ENCODE measurements at places on chromosomes 7 and 10.

DNA sequence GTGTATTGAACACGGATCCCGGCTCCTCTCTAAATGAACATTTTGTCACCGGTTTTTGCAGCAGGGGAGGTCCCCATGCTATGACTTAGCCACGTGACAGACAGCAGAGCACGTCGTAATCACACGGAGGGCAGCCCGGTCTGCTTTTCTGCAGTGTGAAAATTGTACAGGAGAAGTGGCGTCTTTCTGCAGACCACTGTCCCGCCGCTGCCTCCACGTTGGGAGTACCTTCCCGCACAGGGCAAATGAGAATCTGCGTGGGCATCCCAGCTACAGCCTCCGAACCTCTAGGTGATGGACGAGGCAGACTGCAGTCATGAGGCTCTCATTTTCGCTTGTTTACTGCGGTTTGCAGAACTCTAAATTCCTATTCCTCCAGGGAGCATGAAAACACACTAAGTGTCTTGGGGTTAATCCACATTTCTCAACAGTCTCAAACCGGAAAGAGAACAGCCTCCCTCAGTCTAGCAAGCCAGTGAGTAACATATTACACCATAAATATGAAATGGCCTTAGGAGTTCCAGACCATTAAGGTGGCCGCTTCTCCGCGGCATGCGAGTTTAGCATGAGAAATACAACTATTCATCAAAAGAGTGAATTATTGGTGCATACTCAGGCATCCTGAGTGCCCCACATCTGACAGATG is 89.8 kb downstream of the TCERG1L start:
- DNase-seq: no peak

DNA sequence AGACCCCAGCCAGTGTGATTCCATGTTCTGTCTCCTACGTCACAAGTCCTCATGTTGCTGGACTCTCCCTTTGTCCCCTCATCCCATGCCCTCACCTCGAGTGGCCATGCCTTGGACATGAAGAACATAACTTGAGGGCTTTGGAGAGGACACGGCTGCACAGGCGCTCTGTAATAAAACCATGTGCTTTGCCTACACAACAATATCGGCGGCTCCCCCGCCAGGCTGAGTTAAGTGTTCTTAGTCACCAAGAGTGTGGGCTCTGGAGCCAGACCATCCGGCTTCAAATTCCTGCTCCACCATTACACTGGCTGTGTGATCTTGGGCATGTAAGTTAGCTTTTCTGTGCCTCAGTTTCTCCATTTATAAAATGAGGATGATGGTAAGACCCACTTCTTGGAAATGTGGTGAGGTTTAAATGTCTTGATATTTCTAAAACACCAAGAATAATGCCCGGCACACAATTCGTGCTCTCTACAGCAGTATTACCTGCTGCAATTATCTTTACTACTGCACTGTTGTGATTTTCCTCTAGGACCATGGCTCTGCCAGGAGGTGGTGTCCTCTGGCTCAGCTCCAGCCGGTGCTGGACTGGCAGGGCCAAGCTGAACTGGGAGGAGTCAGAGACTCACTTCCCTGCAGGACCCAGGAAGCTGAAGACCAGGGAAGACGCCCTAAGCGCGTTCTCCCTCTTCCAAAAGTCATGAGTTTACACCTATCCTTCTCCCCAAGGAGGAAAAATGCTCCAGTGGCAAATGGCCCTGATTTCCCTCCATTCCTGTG is 15.7 kb downstream of the SLIT1 start:
- DNase-seq: no peak

GRCh38 chr10:65846541-65846940 is 1079.3 kb upstream of the LRRTM3 start:
- DNase-seq: no peak

DNA sequence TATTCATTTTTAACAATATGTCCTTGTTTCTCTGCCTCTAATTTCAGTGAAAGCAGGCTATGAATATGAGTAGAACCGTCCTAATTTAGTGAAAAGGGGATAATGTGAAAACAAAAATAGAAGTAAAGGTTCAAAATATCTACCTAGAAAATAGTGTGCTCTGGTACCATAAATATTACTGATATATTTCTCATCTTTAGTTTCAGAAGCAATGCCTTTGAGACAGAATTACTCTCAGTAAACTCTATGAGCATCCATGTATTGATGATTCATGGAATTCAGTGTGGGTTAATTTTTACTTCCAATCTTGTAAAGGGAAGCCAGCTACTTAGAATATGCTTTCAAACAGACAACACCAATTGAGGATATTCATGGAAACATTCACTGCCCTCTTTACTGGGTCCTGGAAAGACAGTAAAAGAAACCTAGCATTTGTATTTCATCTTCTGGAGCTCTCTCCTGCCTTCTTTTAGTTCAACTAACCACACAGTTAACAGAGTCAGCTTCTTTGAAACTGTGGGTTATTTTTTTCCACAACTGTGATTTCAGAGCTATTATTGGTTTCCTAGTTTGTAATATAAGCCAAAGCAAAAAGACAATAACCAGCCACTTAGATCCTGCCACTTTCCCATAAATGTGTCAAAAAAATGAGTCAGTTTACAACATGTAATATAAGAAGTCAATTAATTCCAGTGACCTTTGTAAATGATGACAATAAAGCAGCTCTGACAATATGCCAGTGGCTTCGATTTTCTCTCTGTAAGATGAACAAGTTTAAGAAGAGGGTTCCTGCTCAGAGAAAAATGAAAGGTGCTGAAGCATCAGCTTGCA is 1.7 kb downstream of the LRRN3 start:
- no peak for DNase-seq

GRCh38 chr7:133948588-133948987 is 178.6 kb upstream of the LRGUK start:
- no peak for DNase-seq

GRCh38 chr10:12667052-12667451 is 317.7 kb downstream of the CAMK1D start:
- DNase-seq: no peak

GRCh38 chr7:44633254-44634186 is 27.1 kb downstream of the OGDH start:
- DNase-seq: peak; percentile 19

DNA sequence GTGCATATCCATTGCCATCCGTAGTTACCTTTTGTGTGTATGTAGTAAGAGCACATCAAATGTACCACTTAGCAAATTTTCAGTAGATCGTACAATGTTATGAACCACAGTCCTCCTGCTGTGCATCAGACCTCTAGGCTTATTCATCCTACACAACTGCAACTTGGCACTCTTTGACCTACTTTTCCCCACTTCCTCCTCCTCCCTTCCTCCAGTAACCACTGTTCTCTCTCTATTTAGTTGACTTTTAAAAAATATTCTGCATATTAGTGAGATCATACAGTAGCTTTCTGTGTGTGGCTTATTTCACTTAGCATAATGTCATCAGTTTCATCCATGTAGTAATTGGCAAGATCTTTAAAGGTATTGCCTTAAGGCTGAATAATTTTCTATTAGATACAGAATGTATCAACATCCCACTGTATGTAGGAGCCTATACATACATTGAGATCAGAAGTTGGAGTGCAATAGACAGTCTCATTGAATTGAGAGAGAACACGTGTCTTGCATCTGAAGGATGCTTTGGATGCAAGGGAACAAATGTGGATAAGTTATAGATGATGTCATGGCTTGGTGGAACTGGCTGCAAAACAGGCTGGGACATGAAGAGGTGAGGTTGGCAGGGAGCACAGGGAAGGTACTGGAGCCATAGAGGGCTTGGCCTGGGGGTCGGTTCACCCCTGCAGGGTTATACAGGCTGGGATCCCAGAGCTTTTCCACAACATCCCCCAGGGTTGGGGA is 83.0 kb upstream of the FAM180A start:
- no peak for DNase-seq

- no peak for DNase-seq
These were observed 186.5 kb downstream of the ELMO1 start for GRCh38 chr7:37262181-37262580.

DNA sequence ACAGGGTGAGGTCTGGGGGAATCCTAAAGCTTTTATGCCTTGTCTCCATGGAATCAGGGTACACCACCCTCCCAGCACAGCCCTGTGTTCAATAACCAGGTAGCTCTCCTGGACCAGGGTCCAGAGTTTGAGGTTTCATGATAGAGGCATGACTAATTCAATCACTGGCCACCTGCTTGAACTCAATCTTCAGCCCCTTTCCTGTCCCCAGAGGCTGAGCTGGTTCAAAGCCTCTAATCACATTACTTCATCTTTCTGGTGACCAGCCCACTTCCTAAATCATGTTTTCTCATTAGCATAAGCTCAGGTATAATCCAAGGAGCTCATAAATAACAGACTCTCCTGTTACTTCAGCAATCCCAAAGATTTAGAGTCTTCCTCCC is 20.5 kb downstream of the CRPPA start:
- DNase-seq: no peak

DNA sequence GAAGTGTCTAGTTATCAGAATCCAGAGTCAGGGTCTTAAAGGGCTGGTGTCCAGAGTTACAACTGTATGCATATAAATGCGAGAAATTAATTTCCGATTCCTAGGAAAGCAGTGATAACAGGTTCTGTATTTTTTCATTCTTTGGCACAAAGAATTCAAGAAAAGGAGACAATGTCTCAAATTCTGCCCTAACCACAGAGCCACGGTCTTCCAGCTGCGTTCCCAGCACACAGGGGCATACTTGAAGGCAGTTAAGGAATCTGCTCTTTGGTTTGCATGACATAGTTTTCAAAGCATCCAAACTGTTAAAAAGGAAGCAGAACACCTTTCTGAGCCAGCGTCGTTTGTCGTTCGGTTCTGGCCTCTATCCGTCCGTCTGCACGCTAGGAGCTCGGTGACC is 416.9 kb upstream of the MKI67 start:
- DNase-seq: no peak

- DNase-seq: no peak
These were observed 26.8 kb downstream of the FRMPD2 start for GRCh38 chr10:48247680-48248079.

DNA sequence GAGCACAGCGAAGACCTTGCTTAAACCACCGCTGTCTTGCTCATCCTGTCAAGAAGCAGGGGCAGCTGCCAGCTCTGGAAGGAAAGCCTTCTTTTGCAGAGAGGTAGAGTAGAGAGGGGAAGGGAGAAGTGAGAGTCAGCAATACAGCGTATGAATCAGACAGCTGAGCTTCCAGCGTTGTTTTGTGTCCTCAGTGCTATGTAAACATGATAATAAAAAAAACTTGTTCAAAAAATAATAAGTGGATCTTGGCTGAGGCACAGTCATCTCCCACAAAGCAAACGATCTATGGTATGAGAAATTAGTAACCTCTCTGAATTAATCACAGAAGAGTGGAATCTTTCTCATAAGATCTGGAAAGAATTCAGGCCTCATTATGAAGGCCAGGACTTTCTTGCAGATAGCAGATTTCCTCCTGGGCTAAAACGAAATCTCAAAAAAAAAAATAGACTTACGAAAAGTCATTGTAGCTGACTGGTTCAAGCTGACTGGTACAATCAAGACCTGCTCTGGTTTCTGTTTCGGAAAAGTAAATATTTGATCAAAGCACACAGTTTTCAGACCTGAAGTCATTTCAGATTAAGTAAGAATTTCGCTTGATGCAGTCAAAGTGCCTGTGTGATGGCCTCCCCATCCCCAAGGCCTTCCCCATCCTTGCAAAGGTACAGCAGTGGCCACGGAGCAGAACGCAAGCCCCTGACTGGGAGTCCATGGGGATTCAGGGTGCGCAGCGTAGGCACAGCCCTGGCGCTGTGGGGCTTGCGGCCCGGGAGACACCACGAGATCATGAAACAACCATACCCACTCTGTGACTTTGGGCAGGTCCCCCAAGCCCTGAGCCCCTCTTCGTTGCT is 29.4 kb downstream of the CHST15 start:
- DNase-seq: no peak

GRCh38 chr7:45149606-45150005 is 8.0 kb upstream of the RAMP3 start:
- no peak for DNase-seq

GRCh38 chr10:11493646-11494045 is 117.8 kb downstream of the USP6NL start:
- DNase-seq: no peak

DNA sequence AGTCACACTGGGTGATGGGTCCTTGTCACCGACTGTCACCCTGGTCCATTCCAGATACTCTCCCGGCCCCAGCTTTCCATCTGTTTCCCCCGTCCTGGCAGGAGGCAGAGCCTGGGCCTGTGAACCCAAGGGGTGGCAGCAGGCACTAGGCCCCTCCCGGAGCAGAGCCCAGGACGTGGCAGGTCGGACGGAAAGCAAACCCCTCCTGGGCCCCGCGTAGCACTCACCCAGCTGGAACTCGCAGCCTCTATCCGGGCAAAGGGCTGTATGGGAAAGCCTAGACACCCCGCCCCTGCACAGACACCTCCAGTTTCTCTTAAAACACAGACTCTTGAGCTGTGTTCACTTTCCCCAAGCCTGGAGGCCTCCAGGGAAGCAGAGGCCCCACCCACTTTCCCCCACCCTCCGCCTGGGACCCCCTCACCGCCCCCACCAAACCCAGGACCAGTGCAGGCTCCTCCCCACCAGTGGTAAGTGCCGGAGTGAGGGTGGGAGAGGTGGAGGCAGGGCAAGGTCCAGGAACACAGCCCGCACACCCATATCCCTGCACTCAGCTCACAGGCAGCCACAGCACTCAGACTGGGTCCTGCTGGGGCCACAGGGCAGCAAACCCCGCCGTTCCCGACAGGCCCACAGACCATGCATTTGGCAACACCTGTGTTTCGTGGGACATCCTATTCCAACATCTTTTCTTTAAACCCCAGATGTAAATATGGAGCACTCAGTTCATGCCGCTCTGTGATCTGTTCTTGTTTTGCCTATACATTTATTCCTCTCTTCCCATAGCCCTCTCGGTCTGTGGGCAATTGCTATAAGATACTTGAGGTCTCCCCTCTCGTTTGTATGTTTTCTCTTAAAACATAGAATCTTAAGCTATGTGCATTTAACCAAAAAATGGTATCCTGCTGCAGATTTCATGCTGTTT is 98.2 kb upstream of the PDGFA start:
- no peak for DNase-seq

- no peak for DNase-seq
These were observed 249.4 kb downstream of the CACNA2D1 start for GRCh38 chr7:82194016-82194643.

DNA sequence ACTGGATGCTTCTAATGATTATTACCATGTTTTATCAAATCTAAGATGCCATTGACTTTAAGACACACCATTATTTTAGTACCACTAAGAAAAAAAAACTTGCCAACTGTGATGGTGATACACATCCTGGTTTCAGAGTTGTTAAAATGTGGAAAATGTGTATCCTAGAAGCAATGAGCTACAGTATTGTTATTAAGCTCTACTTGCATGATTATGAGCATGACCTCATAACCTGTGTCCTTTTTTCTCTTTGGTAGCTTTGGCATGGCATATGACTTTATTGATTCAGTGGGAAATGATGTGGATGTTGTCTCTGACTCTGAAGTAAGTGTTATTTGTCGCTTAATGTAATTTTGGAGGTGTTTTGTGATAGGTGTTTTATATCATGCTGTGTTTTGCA is 3.3 kb downstream of the EDRF1 start:
- DNase-seq: no peak

GRCh38 chr7:80453699-80454340 is 58.0 kb downstream of the GNAT3 start:
- no peak for DNase-seq

DNA sequence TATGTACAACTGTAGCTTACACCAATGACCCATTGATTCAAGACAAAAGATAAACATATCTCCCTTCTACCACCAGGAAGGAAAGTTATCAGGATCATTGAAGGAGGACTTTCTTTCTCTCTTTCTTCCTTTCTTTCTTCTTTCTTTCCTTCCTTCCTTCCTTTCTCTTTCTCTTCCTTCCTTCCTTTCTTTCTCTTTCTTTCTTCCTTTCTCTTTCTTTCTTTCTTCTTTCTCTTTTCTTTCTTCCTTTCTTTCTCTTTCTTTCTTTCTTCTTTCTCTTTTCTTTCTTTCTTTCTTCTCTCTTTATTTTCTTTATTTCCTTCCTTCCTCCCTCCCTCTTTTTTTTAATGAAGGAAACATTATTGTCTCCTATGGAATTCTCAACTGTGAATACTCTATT is 10.6 kb upstream of the OR2A2 start:
- no peak for DNase-seq
